ENCODE measurements at places on chromosomes 13 and 19. TPM values are rescaled to one million over a fixed set of nuclear protein-coding genes. Genes with fewer than 3 reads are reported as not detected.

C19orf67 gene
- 0.42 TPM for total RNA-seq

LGALS7B gene
- not detected for total RNA-seq

ATXN8OS gene
- not detected for total RNA-seq

OR4F17 gene
- not detected for total RNA-seq

ZNF578 gene
- total RNA-seq: 0.42 TPM

PIBF1 gene
- 17.3 TPM for total RNA-seq

TMIGD2 gene
- 2.1 TPM for total RNA-seq

ZNF135 gene
- total RNA-seq: 1.2 TPM

CPB2 gene
- not detected for total RNA-seq

PDX1 gene
- total RNA-seq: 0.67 TPM

ZNF99 gene
- total RNA-seq: not detected

ADGRE1 gene
- 0.92 TPM for total RNA-seq

Measured in left colon (tissue), 2 donors.